Stimulated activated CD8-positive, alpha-beta memory T cell treated with anti-CD3 and anti-CD28 coated beads, Interleukin-2, amount 100 ng/mL, for 48 hours (primary cell): ENCODE measurements at places on chromosomes 4 and X.

- DNase-seq, result no peak
Measured at GRCh38 chr4:37719021-37719420, 32.8 kb upstream of the RELL1 start.

DNA sequence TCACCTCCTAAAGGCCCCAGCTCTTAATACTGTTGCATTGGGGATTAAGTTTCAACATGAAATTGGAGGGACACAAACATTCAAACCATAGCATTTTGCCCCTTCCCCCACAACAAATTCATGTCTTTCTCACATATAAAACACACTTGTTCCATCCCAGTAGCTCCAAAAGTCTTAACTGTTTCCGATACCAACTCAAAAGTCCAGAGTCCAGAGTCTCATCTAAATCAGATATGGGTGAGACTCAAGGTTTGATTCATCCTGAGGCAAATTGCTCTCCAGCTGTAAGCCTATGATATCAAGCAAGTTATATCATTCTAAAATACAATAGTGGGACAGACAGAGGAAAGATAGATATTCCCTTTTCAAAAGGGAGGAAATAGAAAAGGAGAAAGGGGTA lies 8.7 kb downstream of the SLC9B1 start:
- DNase-seq, result no peak

DNA sequence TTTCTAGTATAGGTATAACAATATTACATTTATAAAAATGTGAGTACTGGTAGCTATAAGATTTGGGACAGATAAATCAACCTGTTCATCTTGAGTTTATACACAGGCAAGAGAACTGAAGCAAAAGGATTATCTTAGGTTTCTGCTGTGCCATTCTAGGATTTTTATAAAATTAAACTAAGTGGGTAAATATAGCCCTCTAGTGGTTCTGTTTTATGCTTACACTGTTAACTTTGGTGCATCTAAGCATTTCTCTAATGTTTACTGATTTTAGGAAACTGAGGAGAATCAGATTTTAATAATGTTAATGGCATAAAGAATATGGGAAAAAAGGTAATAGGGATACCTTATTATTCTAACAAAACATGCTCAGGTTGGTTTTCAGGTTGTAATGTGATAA lies 1.1 kb upstream of the RRH start:
- DNase-seq, result no peak

- DNase-seq, result no peak
Measured at GRCh38 chr4:7721984-7722551, 217.6 kb downstream of the AFAP1 start.

GRCh38 chrX:6325437-6325836 lies 96.8 kb upstream of the NLGN4X start:
- no peak for DNase-seq

- no peak for DNase-seq
Measured at GRCh38 chr4:95867919-95868318, 28.0 kb downstream of the PDHA2 start.

- no peak for DNase-seq
Measured at GRCh38 chr4:163391756-163392155, 48.1 kb downstream of the NPY5R start.

GRCh38 chrX:9532349-9532748 lies 67.5 kb downstream of the TBL1X start:
- DNase-seq, result no peak

- DNase-seq, result no peak
Measured at GRCh38 chrX:15781961-15782699, 8.2 kb upstream of the ZRSR2 start.

- no peak for DNase-seq
Measured at GRCh38 chr4:38235354-38235753, 275.2 kb downstream of the PTTG2 start.

- DNase-seq, result no peak
Measured at GRCh38 chr4:31114816-31115215, 394.6 kb downstream of the PCDH7 start.

- no peak for DNase-seq
Measured at GRCh38 chr4:108417923-108418322, 202.5 kb upstream of the RPL34 start.

- DNase-seq, result no peak
Measured at GRCh38 chr4:105067946-105068345, 78.7 kb upstream of the TET2 start.
